ENCODE measurements at places on chromosomes 7 and 10.

DNA sequence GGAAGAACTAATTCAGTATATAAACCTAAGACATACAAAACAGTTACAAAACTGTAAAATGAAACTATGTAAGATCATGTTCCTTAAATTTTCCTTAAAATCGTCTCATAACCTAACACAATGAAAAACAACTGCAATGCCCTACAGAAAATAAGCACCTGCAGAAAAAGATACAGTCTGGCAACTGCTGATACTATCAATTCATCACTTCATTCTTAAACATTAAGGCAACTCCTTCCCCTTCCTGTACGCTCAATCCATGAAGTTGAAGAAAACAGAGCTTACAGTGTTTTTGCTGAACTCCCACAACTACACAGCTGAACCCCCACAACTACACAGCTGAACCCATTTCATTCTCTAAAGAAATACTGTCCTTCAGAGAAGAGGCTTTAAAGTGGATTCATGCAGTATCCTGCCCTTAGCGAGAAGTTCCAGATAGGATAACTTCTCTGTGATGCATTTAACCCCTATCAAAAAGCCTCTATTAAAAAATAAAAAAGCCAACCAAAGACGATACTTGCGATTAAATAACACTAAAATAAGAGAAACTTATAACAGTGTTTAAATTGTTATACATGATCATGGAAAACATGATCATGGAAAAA is 50.0 kb downstream of the JMJD1C start:
- no peak for DNase-seq

GRCh38 chr7:154844955-154845354 is 158.0 kb downstream of the PAXIP1 start:
- DNase-seq = no peak

DNA sequence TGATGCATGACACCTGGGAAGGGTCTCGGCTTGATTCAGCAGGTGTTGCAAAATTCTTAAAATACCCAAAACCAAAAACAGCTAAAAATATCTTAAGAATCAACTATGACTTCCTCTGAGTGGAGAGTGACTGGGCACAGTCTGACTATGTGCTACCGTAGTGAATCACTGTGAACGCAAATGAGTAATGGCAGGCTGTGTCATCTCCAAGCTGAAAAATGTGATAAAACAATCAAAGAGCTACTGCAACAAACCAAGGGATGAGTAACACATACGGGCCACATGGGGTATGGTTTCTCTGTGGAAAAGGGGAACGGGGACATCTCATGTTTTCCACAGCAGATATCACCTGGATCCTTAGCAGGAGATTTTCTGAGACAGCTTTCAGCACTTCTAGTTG is 127.5 kb downstream of the ABCA13 start:
- DNase-seq = no peak

DNA sequence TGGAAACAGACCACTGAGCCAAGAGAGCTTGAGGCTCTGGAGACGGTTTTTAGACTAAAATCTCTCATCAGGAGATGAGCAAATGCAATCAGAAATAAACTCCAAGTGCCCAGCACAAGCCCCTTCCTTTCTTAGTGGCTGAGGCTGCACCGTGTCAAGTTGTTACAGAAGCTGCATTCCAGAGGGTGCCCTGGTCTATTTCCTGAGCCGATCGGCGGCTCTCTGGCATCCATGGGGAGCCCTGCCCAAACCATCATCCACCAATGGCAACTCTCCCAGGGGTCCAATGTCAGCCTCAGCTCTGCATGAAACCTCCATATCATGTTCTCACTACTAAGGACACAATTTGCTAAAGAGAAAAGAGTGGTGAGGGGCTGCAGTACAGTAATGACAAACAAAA is 89.6 kb downstream of the SVIL start:
- DNase-seq = no peak

- DNase-seq = no peak
These were observed 491 bp upstream of the SH2D4B start for GRCh38 chr10:80537086-80537735.

- DNase-seq = no peak
These were observed 10.9 kb downstream of the NRBF2 start for GRCh38 chr10:63143987-63144386.

GRCh38 chr7:156059369-156059768 is 247.1 kb upstream of the SHH start:
- no peak for DNase-seq

Data from NCI-H1436 (cell line).